ENCODE measurements at places on chromosomes 7 and 10.

- no peak for DNase-seq
Observed at GRCh38 chr10:59922907-59923306, 16.6 kb upstream of the CCDC6 start.

- DNase-seq: peak; percentile 1
Observed at GRCh38 chr10:15585303-15585715, 134.4 kb downstream of the ITGA8 start.

DNA sequence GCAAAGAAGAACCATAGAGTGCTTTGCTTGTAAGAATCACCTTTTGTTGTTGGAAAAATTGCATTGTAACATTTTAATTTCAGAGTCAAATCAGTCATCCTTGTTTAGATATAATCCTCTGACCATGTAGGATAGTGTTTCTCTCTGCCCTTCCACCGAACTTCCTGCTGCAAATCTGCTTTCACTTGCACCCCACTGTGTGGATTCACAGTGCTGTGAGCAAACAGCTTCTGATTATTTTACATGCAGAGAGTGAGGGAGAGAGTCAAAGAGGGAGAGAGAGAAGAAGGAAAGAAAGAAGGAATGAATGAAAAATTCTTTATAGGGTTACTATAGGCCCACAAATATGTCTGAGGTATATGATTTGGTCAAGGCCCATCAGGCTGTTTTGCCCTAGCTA, 30.0 kb upstream of the SEM1 start:
- no peak for DNase-seq

GRCh38 chr10:110169586-110169985, 37.8 kb upstream of the MXI1 start:
- DNase-seq: no peak
